ENCODE measurements at places on chromosomes 12 and 14. TPM values are rescaled to one million over a fixed set of nuclear protein-coding genes. Genes with fewer than 3 reads are reported as not detected.

GRCh38 chr12:13425766-13426165 lies 229.2 kb downstream of the EMP1 start:
- peak; percentile 76 for DNase-seq

The SERPINA9 gene
- not detected for total RNA-seq

The DTX1 gene
- total RNA-seq, result not detected

GRCh38 chr12:107760207-107760808 lies 629 bp downstream of the PRDM4 start:
- DNase-seq, result no peak

DNA sequence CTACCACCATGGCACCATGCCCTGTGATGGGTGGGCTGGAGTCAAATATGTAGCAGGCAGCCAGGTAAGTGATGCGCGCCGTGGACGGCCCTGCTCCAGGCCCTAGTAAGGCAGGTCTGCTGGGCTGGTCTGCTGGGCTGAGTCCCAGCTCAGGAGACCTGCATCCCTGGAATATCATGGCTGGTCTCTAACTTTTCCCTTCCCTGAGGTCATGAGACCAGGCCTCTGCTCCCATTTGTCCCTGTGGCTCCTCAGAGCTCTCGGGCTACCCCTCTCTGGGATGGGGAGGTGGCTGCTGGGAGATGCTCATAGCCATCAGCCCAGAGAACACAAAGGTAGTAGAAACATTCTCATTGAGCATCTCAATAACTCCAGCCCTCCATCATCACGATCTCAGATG lies 19.8 kb upstream of the KCNA5 start:
- no peak for DNase-seq

The CACNB3 gene
- total RNA-seq, result 32.6 TPM

The TIMM9 gene
- total RNA-seq, result 61.6 TPM

DNA sequence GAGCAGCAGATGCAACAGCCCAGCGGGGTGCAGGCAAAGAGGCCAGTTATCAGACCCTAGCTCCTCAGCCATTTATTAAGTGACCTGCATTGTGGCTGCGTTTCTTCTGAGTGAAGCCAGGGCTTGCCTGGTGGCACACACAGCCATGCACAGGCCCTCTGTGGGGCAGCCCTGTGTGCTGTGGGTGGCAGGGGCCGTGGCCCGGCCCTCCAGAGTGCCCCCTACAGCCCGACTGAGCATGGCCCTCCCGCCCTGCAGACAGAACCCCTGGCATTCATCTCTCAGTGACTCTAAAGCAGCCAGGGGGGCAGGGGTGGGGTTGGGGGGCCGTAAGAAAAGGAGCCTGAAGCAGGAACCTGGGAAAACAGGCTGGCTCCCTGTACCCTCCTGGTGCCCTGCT lies 226.0 kb upstream of the PWP1 start:
- no peak for DNase-seq
